ENCODE measurements at places on chromosomes 11 and 22. TPM values are rescaled to one million over a fixed set of nuclear protein-coding genes. Genes with fewer than 3 reads are reported as not detected.

- H3K27ac ChIP-seq = no peak overlapping the region
- H3K36me3 ChIP-seq = no peaks in the 10 kb centered on the region
- peaks cover 5% of the 10 kb centered on the region for H3K27me3 ChIP-seq
- no peaks in the 10 kb centered on the region for H3K4me1 ChIP-seq
- DNase-seq = no peak
- H3K4me3 ChIP-seq = no peak overlapping the region
Observed at GRCh38 chr11:57399221-57399620, 8.8 kb upstream of the PRG2 start.

DNA sequence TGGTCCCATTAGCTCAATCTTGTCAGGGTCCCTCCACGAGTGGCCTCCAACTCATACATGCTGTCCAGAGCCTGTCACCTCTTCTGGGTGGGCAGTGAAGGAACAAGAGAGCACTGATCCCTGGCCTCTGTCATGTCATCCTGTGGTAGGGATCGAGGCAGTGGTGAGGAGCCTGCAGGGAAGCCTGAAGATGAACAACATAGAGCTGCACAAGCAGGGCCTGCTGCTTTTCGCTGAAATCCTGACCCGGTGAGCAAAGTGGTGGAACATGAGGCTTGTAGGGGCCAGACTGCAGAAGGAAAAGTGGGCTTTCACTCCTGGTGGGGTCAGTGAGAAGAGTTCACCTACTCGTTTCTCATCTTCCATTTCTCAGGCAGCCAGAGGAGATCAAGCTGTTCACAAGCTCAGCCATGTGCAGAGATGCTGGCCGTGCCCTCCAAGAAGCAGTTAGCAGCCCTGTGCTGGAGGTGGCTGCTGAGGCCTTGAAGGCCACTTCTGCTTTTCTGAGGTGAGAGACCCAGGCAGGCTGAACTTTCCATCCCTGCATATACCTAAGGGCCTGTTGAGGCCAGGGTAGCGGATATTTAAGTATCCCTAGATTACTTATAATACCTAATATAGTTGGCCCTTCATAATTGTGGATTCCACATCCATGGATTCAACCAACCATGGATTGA lies 32.9 kb downstream of the MEI1 start:
- H3K4me1 ChIP-seq = no peaks in the 10 kb centered on the region
- no peak for DNase-seq
- no peak overlapping the region for H3K4me3 ChIP-seq
- H3K36me3 ChIP-seq = no peaks in the 10 kb centered on the region
- no peak overlapping the region for H3K27ac ChIP-seq
- no peaks in the 10 kb centered on the region for H3K27me3 ChIP-seq

- no peaks in the 10 kb centered on the region for H3K36me3 ChIP-seq
- no peak for DNase-seq
- no peak overlapping the region for H3K4me3 ChIP-seq
- peaks cover 18% of the 10 kb centered on the region for H3K4me1 ChIP-seq
Observed at GRCh38 chr11:126313826-126314225, 10.0 kb downstream of the DCPS start.

DNA sequence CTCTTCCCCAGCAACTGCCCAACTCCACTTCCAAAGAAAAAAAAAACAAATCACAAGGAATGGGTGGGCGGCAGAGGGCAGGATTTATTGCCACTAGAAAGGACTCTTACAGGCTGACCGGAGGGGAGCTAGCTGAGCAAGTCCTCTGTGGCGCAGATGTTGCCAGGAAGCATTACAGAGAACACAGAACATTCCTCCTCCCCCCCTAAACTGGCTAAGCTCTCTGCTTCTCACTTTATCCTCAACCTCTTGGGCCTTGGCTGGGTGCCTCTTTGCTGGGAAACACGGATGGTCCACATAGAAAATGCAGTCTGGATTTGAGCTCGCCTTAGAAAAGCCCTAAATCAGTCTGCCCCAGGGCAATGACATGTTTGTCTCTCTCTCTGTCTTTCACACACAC lies 12.6 kb upstream of the FJX1 start:
- no peak overlapping the region for H3K27ac ChIP-seq
- H3K4me3 ChIP-seq = no peak overlapping the region
- H3K36me3 ChIP-seq = no peaks in the 10 kb centered on the region

- no peaks in the 10 kb centered on the region for H3K36me3 ChIP-seq
- H3K27me3 ChIP-seq = peaks cover 5% of the 10 kb centered on the region
- no peak for DNase-seq
- H3K4me1 ChIP-seq = peaks cover 3% of the 10 kb centered on the region
- H3K4me3 ChIP-seq = no peak overlapping the region
Observed at GRCh38 chr11:19560156-19560555, 152.5 kb upstream of the NAV2 start.

DNA sequence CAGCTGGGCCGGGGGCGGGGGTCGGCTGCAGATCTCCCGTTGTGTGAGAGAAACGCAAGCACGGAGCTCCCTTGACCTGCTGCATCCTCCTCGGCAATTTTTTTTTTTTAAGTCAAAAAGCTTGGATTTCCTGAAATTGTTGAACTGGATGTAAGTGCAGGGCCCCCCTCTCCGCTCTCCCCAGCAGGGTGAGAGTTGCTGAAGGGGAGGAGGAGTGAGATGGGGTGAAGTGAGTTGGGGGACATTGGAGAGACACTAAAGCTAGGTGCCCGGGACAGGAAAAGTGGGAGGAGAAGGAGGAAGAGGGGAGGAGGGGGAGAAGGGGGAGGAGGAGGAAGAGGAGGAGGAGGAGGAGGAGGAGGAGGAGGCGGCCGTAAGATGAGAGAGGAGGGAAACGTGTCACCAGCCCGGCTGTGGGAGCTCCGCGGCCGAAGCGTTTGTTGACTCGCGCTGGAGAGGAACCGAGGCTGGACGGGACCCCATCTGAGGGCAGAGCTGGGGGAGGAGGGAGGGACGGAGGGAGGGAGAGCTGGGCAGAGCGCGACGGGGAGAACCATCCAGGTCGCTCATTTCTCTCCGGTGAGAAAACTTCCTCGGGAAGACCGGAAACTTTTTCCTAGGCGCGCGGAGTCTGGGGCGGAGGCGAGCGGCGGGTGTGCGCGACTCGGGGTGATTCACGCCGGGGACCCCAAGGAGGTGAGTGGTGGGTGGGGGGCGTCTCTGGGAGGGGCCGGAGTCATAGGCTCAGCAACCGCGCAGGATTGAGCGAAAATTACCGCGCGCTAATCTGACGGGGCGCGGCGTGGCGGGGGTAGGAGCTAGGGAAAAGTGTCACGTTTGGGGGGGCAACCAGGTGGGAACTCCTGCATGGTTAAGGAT lies 80.2 kb downstream of the PRR5L start:
- peak overlapping the region; percentile 82 for H3K4me3 ChIP-seq
- peaks cover 25% of the 10 kb centered on the region for H3K4me1 ChIP-seq
- H3K27me3 ChIP-seq = peaks cover 3% of the 10 kb centered on the region
- no peaks in the 10 kb centered on the region for H3K36me3 ChIP-seq

DNA sequence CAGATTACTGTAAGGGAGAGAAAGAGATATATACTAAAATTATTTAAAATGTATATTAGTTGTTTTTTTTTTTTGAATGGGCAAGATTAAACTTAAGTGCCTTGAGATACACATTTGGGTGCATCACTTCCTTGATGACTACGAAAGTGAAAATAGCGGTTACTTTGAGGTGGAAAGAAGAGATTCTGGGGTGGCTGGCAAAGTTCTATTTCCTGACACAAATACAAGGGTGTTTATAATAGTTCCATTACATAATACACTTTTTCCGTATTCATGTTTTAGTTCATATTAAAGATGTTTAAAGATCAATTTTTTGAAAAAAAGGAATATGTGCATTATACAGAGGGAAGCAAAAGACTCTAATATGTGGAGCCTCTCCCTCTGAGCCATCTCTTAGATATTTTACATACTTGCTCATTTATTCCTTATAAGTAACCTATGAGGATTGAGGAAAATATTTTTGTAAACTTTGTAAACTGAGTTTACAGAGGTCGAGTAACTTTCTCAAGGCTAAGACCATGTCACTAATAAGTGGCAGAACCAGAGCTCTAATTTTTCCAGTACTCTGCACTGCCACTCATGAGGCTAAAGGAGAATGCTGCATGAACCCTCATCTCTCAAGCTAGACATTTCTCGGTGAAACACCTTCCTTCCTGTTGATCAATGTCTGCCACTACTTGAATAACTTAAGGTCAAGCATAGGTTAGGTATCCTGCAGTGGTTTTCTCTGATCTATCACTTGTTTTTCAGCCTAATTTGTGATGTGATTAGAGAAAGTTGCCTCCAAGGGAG lies 58.6 kb downstream of the DDIAS start:
- no peak overlapping the region for H3K27ac ChIP-seq
- H3K4me3 ChIP-seq = no peak overlapping the region
- no peak for DNase-seq
- no peaks in the 10 kb centered on the region for H3K36me3 ChIP-seq
- H3K4me1 ChIP-seq = no peaks in the 10 kb centered on the region
- no peaks in the 10 kb centered on the region for H3K27me3 ChIP-seq

DNA sequence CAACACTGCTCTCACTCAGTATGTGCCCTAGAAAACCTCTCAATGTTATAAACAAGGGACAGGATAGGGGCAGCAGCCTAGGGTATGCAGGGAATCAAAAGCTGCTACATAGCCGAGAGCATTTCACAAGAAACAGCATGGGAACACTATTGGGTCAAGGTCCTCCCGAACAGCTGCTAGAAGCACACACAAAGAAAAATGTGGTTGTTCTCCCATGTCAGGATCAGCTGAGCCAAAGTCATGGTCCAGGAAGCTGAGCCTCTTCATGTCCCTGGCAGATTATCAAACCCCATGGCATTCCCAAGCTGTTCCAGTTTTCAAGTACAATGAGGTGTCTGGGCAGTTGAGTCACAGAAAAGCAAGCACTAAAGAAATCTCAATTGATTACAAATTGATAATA lies 21.0 kb upstream of the GDPD4 start:
- H3K4me3 ChIP-seq = no peak overlapping the region
- H3K4me1 ChIP-seq = peaks cover 12% of the 10 kb centered on the region
- no peaks in the 10 kb centered on the region for H3K27me3 ChIP-seq

DNA sequence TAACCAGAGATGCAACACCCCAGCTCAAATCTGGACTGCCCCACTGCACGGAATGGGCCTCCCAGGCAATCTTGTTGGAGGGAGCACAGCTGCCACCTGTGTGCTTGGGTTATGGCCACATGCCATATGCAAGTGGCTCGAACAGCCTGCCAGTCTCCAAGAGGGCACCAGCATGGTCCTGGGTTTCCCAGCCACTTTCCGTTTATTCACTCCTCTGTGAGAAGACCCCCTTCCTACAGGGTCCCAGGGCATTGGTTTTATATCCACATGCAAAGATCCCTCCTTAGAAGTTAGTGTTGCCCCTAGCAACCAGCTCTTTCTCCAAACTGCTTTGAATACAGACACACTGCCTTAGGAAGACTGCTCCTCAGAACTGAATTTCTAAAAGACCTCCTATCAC lies 487.8 kb downstream of the BUD13 start:
- H3K27ac ChIP-seq = no peak overlapping the region
- no peak for DNase-seq
- no peaks in the 10 kb centered on the region for H3K27me3 ChIP-seq
- no peaks in the 10 kb centered on the region for H3K4me1 ChIP-seq
- no peaks in the 10 kb centered on the region for H3K36me3 ChIP-seq

- no peaks in the 10 kb centered on the region for H3K36me3 ChIP-seq
- H3K27me3 ChIP-seq = no peaks in the 10 kb centered on the region
- no peak overlapping the region for H3K27ac ChIP-seq
- no peak overlapping the region for H3K4me3 ChIP-seq
Observed at GRCh38 chr11:99370549-99371216, 349.9 kb downstream of the CNTN5 start.

DNA sequence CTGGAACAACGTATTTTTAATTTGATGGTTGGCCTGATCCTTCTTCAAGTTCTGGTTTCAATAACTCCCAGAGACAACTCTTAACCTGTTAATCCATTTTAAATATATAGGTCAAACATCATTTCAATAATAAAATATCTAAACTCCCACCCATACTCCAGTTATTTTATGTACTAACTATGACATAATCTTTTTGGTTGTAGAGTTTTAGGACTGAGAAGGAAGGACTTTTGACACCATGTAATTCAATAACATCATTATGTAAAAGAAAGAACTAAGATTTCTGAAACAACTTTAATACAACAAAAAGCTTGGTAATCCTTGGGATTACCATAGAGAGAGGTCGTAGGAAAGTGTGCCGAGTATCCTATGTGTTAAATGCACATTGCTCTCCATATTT lies 31.5 kb downstream of the VSIG10L2 start:
- no peaks in the 10 kb centered on the region for H3K27me3 ChIP-seq
- no peaks in the 10 kb centered on the region for H3K36me3 ChIP-seq
- no peaks in the 10 kb centered on the region for H3K4me1 ChIP-seq
- no peak for DNase-seq

DNA sequence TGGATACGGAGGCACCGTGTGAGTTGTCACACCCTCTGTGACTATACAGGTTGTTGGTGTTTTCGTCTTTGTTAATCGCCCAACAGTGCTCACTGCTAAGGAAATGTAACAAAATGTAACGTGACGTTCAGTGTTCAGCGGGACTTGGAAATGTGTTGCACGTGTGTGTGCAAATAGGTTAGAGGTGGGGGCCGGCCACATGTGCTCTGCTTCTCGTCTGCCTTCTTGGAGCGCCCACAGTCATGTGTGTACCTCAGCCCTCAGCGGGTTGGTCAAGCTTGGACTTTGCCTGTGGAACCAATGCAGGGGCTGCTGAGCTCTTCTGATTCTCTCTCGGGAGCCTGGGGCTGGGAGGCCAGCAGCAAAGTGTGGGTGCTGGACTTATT lies 7.4 kb upstream of the SMIM38 start:
- no peaks in the 10 kb centered on the region for H3K27me3 ChIP-seq
- H3K27ac ChIP-seq = no peak overlapping the region
- no peak overlapping the region for H3K4me3 ChIP-seq
- no peak for DNase-seq
- H3K4me1 ChIP-seq = peaks cover 4% of the 10 kb centered on the region
- H3K36me3 ChIP-seq = no peaks in the 10 kb centered on the region

The NRXN2 gene
- total RNA-seq = 90.1 TPM

The ARHGAP20 gene
- total RNA-seq = 3.5 TPM

The ANO9 gene
- under 0.01 TPM for total RNA-seq

The IGLL1 gene
- total RNA-seq = not detected

The INS gene
- total RNA-seq = not detected

The SDHD gene
- total RNA-seq = 100 TPM

The MFNG gene
- 0.72 TPM for total RNA-seq

The CASP5 gene
- total RNA-seq = not detected

The ACRV1 gene
- not detected for total RNA-seq

The SCUBE1 gene
- total RNA-seq = 2.1 TPM

Measured in osteoblast (primary cell).